CD4-positive, alpha-beta memory T cell (primary cell): ENCODE measurements at places on chromosomes 4 and X.
A peak's percentile ranks its signal among the peaks of the same experiment; 100 is the strongest.

DNA sequence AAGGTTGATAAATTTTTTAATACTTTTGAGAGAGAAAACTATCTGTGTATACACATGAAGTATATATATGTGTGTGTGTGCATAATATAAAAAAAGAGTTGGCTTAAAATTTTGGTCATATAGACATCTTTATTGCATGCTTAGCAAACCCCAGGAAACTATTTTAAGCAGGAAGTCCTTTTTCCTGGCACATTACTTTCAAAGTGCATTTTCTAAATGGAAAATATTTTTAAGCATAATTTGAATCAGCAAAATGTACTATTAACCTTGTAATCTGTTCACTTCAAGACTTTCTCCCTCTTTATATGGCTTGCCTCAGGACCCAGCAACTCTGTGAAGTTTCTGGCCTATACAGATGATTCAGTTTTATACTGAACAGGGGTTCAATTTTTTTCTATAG lies 106.3 kb downstream of the CDS1 start:
- no peak for DNase-seq

DNA sequence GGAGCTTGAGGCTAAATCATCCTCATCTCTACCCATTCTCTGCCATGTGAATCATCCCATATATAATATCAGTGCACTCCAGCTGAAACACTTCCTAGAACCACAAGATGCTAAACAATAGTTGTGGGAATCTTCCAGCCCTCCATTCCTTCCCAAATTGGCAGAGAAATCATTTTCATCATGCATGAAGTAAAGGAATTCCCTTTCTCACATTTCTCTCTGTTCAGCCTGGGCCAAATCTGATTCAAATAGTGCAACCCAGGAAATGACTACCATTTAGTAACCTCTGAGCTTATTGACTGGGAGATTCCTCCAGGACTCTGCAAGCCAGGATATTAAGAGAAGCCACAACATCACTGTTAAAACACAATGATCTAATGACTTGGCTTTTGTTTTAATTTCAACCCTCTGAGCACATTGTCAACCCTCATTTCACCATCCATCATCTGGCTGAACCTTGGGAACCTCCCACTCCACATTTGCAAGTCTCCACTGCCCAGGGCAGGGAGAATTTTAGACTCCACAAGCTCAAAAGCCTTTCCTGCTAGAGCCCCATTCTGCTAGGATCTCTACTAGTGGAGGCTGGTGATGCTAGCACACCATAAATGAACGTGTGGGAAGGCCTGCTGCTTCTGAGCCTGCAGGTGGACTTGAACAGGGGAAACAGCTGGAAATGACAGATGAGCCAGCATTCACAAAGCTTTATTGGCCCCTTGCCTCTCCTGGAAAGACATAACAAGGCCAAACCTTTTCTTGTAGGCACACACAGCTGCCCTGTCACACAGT lies 133.9 kb downstream of the TET2 start:
- DNase-seq = no peak

DNA sequence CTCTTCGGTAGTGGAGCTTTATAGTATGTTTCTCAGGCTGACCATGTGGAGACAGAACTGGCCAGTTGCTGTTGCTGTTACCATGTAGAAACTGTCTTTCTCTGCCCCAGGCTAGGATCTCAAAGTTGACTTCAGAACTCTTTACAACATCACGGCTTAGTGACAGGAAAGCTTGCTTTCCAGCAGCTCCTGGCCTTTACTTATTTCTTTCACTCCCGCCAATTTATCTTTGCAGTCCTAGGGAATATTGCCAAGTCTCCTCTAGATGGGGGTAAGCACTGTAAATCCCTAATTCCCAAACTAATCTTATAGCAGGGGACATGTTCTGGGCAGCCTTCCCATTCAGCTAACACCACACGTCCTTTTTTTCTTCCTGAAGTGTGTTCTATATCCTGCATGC lies 631.6 kb downstream of the SPRY1 start:
- no peak for DNase-seq

GRCh38 chrX:129637217-129638109 lies 17.3 kb downstream of the APLN start:
- peak; percentile 64 for DNase-seq

DNA sequence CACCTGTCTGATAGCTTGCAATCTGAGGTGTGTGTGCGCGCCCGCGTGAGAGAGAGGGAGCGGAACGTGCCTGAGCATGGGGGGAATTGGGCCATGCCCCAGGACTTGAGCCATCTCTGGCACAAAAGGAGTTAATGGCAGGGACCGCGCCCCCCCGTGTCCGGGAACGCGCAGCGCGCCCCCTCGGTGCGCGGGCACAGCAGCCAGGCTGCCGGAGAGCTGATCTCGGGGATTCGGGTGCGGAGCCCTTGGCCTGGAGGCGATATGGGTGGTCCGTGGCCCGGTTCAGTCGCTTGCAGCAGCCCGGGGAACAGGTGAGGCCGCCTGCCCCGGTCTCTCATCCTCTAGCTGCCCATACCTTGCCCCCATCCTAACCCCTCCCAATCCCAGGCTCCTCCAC lies at the start of gene NLGN3:
NLGN3 (plus strand) TSS at position 191 of the 400 bp plus-strand sequence. CDS start 2,909 bp downstream, outside the sequence.
- DNase-seq = no peak

- no peak for DNase-seq
Observed at GRCh38 chr4:75494563-75494962, 19.6 kb downstream of the RCHY1 start.

DNA sequence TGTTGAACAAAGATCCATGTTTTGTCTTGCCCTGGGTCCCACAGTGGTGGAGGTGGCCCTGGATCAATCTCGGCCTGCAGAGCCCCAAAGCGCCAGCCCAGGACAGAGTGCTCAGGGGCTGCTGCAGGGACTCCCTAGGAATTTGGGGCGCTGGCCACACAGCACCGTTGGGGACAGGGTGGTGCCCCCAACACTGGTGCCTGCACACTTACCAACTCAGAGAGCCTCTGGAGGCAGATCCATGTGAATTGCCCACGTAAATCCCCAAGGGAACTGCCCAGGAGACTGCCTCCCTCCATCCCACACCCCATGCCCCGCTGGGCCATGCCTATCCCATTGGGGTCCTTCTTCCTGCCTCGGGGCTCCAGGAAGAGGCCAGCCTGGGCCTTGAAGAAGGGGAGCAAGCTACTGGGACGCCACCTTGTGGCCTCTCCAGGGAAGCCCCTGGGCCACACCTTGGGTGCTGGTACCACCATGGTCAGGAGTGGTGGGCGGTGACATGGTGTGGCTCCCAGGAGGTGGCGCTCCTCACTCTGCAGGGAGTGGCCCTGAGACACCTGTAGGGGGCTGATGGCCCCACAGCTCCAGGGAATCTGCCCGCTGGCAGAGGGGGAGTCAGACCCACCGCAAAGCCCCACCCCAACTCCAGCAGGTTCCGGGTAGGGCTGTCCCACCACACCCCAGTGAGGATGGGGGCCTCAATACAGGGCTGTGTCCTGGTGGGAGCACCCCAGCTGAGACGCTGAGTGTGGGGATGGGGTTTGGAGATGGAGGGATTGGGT lies 22.8 kb downstream of the CFAP99 start:
- DNase-seq = peak; percentile 72

DNA sequence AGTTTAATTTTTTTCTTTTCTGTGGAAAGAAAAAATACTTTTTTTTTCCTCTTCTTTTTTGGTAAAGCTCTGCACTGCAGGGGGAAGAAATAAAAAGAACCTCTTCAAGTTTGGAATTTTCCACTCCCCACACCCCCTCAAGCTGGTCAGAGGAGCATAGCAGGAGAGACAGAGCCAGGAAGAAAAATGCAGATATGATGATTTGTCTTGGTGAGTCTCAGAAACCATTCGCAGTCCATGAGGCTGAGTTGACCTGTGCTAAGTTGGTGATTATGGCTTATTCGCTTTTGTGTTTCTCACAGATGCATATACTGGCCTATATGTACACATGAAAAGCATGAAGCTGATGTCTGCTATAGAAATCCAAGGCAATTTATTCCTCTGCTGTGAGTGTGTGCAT lies 205.9 kb downstream of the LDB2 start:
- DNase-seq = no peak

GRCh38 chr4:74205046-74205445 lies 47.1 kb downstream of the MTHFD2L start:
- DNase-seq = no peak

- DNase-seq = no peak
Observed at GRCh38 chrX:155216940-155217440, 730 bp downstream of the VBP1 start.
